ENCODE measurements at places on chromosomes 1 and 21.

DNA sequence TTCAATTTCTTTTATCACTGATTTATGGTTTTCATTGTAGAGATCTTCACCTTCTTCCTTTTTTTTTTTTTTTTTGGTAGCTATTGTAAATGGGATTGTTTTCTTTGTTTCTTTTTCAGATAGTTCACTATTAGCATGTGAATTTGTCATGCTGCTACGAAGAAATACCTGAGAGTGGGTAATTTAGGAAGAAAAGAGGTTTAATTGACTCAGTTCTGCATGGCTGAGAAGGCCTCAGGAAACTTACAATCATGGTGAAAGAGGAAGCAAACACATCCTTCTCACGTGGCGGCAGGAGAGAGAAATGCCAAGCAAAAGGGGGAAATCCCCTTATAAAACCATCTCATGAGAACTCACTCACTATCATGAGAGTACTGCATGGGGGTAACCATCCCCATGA, 66.4 kb downstream of the DAB1 start:
- DNase-seq: no peak

DNA sequence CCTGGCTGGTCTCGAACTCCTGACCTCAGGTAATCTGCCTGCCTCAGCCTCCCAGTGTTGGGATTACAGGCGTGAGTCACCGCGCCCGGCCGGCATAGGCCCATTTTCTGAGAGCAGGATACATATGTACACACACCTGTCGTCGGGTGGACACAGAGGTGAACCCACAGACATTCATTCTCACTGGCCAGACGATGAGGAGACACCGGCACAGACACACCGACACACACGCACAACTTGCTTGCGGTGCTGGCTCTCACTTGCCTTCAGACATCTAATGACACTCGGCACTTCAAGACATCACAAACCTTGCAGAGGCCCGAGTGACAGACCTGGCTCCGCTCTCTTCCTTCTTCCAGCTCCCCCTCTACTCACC, 579 bp downstream of the PTCH2 start:
- no peak for DNase-seq

- no peak for DNase-seq
These were observed 621.2 kb upstream of the PRMT6 start for GRCh38 chr1:106435269-106435668.

DNA sequence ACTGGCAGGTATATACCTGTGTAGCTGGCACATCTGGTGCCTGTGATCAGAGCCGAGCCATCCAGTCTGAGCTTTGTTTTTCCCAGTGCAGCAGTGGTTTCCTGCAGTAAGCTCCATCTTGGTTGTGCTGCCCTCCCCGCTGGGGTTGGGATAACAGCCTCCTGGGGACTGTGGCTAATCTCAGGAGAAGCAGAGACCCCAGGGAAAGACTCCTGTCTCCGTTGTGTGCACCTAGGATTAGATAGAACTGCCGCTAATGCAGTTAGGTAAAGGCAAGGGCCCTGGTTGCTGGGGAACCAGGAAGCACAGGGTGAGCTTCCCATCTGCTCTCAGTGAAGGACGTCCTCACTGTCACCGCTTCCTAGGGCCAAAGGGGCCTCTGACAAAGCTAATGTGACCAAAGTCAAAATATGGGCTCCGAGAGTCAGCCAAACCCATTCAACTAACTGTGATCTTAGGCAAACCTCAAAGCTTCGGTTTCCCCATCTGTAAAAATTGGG, 20.0 kb downstream of the ROR1 start:
- no peak for DNase-seq

DNA sequence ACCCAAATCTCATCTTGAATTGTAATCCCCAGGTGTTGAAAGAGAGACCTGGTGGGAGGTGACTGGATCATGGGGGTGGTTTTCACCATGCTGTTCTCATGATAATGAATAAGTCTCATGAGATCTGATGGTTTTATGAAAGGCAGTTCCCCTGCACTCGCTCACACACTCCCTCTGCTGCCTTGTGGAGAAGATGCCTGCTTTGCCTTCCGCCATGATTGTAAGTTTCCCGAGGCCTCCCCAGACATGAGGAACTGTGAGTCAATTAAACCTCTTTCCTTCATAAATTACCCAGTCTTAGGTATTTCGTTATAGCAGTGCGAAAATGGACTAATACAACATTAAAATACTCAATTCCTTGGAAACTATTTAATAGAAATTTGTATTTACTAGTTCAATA, 99.2 kb downstream of the PROX1 start:
- no peak for DNase-seq

DNA sequence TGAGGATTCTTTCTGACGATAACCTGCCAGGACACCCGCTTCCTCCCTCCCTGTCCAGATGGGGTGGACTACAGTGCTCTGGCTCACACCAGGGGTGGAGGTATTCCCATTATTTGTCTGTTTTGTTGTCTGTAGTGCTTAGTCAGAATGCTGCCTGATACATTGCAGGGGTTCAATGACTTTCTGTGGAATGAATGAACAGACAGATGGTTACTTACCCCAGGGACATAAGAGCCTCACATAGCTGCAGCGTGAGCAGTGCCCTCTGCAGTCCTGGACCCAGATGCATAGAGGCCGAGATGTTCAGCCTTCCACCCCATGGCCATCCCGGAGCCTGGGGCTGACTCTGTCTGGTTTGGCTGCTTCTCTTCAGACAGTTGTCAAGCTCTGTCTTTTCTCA, 13.0 kb upstream of the F3 start:
- no peak for DNase-seq

GRCh38 chr1:248807067-248807737, 18.5 kb downstream of the SH3BP5L start:
- DNase-seq: no peak

- DNase-seq: no peak
These were observed 58.5 kb upstream of the ENAH start for GRCh38 chr1:225711236-225711937.

DNA sequence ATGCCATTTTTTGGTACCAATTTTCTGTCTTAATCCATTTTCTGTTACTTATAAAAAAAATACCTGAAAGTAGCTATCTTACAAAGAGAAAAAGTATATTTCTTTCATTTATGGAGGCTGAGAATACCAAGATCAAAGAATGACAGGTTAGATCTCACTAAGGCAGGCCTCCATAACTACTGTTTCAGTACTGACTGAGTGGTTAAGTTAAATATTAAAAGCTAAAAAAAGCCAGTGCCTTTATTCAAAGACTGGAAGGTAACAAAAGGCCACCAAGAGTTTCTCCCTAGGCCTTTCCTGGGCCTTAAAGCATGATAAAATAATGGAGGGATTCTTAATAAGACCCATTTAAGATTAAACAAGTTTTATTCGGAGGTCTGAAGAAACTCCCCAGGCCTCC, 687.7 kb upstream of the ADGRL4 start:
- DNase-seq: no peak

DNA sequence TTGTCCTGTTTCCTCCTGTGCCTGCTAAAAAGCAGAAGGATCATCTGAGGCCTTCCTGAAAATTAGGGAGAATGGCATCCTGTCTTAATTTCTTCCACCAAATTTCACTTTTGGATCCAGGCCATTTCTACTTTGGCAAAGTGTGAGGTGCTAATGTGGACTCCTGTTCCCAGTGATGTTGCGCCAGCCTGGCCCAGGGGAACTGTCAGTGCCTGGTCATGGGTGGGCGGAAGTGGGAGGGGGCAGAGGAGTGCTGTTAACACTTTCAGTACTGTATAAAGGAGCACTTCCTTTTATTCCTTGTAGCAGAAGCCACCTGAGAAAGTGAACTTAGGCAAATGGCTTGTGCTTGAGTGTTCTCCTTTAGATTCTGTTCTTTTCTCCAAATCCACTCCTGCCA, 19.9 kb downstream of the ELAPOR1 start:
- no peak for DNase-seq

DNA sequence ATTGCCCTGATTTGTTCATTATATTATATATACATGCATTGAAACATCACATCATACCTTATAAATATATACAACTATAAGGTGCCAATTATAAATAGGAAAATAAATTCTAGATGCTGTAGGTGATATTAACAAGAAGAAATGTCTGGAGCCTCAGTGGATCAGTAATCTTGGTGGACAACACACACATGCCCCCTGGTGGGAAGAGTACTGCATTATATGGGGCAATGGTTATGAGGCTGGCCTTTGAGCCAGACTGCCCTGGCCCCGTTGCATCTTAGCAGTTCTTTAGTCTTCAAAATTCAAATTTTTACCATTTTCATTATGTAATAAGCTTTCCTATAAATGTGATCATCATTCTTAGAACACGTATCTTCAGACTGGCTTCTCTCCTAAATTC, 335.0 kb upstream of the GREM2 start:
- no peak for DNase-seq

GRCh38 chr1:65911679-65912078, 119.0 kb downstream of the PDE4B start:
- DNase-seq: no peak

DNA sequence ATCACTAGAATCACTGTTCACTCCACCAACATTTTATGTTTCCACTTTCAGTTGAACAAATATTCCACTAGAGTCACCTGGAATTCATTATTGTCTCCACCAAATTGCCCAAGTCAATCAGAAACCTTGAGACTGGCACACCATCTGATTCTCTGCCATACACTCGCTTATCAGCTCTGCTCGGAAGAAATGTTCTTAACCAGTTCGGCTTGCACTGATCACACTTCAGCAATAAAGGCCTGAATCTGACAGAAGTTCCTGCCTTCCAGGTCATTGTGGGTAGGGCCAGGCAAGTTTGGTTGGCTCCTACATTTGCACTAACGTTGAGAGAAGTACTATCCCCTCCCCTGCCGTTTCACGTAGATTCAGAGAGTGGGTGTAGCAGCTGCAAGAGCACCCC, 10.0 kb downstream of the TPM3 start:
- DNase-seq: no peak

- no peak for DNase-seq
These were observed 31.7 kb downstream of the LAMB3 start for GRCh38 chr1:209620487-209620884.

- no peak for DNase-seq
These were observed 14.6 kb downstream of the TRIM67 start for GRCh38 chr1:231176421-231176820.

DNA sequence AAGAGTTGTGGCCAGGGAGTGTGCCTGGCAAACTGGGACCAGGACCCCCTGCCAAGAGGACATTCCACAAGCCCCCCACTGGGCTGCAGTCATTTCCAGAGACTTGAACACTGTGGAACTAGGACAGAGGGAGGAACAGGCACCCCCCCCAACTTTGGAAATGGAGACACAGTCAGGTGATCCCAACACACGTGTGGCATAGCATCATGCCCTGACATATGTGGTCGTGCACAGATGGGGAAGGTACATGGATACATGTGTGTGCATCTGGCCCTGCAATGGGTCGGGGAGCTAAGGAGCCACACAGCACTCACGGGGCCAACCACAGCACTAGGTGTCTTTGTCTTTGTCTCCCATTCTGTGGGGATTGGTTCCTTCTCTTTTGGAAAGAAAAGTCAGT, 6.6 kb upstream of the TFF3 start:
- DNase-seq: no peak

- DNase-seq: no peak
These were observed 83.4 kb upstream of the ARHGEF16 start for GRCh38 chr1:3370856-3371703.

DNA sequence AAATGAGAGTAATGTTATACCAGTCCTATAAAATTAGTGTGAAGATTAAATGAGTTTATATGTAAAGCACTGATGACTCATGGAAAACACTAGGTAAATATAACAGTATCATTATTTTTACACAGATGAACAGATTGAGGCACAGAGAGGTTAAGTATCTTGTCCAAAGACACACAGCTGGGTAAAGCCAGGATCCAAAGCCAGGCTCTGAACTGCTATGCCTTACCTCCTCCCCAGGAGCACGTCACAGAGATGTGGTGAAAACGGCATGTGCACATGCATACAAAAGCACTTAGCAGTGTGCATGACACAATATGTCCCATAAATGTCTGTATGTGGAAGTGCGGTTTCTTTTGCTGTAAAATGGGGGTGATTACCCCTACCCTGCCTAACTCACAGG, 56.9 kb downstream of the MAN1C1 start:
- DNase-seq: no peak

GRCh38 chr1:199157494-199157893, 518.7 kb downstream of the PTPRC start:
- DNase-seq: no peak

DNA sequence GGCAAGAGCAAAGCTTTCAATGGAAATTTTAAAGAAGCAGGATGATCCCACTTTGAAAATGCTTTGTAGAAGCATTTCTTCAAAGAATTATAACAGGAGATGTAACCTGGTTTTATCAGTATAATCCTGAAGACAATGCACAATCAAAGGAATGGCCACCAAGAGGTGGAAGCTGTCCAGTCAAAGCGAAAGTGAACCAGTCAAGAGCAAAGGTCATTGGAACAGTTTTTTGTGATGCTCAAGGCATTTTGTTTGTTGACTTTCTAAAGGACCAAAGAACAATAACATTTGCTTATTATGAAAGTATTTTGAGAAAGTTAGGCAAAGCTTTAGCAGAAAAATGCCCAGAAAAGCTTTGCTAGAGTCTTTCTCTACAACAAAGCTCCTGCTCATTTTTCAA, 5.5 kb upstream of the CD84 start:
- DNase-seq: no peak

DNA sequence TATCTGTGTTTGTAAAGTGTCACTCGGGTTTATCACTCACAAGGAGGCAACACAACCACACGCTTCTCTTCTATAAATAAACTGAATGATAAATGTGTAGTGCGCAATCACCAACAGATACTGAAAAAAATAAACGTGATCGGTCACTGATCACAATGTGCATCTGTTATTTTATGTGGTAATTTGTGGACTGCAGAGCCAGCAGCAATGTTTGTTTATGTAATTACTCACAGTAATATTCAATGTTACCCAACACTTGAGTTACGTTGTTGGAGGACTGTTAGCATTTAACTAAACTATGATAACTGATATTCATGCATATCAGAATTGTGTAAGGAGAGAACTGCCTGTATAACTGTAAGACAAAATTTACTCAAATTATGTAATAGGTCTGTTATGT, 129.6 kb downstream of the USH2A start:
- DNase-seq: no peak

- DNase-seq: no peak
These were observed 1211.0 kb upstream of the ADGRL4 start for GRCh38 chr1:80217377-80217986.

DNA sequence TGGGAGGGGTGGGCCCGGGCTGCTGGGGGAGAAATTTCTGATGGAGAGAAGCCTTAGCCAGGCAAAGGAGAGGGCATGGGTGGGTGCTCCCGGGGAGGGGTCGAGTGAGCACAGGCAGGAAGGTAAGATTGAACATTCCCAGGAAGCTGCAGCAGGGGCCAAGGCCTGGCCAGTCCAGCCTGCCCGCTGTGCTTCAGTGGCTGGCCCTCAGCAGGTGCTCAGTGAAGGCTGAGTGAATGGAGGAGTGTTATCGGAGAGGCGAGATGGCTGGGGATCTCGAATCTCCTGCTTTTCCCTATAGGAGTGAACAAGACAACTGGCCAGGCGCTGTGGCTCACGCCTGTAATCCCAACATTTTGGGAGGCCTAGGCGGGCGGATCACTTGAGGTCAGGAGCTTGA, 20.9 kb downstream of the SPSB1 start:
- DNase-seq: no peak

Measured in left hindlimb (tissue), 1 donor.